NCI-H2081 (cell line): ENCODE measurements at places on chromosomes 3 and 15.

GRCh38 chr3:16797831-16798230 is 86.9 kb upstream of the PLCL2 start:
- DNase-seq, result no peak

DNA sequence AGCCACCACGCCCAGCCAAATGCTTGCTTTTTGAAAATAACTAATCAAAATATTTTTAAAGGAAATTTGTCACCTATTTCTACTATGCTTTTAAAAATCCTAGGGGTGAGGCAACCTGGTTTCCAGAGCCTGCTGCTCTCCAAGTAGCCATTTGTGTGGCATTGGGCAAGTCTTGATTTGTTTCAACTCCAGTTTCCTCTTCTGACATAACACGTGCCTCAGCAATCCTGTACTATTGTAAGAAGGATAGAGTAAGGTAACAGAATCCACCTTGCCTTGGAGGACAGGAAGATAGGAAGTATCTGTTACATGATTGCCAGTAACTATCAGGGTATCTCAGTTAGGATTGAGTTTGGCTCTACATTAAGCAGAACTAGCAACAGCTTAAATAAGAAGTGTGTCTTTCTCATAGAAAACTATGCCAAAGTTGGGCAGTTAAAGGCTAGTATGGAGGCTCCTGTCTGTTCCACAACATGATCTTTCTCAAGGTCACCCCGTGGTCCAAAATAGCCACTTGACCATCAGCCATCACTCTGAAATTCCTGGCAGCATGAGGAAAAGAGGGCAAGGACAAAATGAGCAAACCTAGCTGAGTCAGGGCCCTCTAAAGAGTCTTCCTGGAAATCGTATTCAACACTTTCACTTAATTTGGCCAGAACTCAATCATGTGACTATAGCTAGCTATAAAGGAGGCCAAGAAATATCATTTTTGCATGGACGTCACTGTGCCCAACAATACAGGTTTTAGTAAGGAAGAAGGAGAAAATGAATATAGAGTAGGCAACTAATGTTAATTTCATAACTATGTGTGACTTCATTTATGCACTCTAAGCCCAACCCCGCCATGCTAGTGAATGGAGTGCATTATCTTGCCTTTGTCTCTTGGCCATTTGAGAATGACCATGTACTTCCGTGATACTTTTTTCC is 66.1 kb downstream of the HMG20A start:
- DNase-seq, result no peak

- DNase-seq, result no peak
Measured at GRCh38 chr3:16507578-16508242, 5.8 kb downstream of the RFTN1 start.

DNA sequence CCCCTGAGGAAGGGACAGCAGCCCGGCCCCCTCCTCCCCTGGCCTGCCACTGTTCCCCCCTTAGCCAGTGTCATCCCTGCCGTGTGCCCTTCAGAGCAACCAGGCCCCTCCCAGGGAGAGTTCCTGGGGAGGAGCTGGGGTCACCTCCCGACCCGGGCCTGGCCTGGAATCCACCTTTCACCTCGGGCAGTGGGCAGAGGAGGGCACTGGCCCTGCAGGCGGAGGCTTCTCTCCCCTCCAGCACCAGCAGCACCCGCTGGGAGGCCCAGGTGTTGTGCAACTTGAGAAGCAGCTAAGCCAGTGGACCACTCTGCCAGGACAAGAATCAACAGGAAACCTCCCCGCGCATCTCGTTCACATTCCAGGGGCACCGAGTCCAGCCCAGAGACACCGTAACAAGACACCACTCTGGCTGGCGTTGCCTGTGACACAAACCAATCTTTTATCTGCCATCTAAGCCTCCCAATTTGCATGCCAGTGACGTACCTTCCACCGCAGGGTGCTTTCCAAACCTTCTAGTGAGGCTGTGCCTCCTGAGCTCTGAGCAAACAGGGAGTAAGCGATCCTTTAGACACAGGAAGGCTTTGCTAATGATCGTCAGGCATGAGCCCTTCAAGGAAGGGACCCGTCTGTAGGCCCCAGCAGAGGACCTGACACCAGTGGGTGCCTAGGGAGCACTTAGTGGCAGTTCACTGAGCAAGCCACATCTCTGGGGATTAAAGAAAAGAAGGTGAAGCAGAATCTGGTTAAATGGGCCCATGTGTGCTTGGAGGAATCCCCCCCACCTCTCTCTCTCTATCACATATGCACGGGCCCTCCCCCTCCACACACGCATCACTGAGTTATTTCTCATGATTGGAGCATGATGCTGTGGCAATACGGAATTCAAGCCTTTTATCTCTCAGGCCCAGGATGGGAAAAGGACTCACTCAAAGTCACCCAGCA is 98.9 kb upstream of the TLE3 start:
- peak; percentile 18 for DNase-seq

GRCh38 chr3:171186383-171186782 is 159.9 kb upstream of the SLC2A2 start:
- DNase-seq, result no peak

- no peak for DNase-seq
Measured at GRCh38 chr3:55061720-55062034, 133.8 kb upstream of the LRTM1 start.

GRCh38 chr15:27201425-27201824 is 230.4 kb downstream of the GABRG3 start:
- DNase-seq, result no peak

- DNase-seq, result no peak
Measured at GRCh38 chr3:65142456-65142855, 454.7 kb upstream of the ADAMTS9 start.

- DNase-seq, result no peak
Measured at GRCh38 chr3:157064402-157064801, 95.5 kb downstream of the CCNL1 start.

GRCh38 chr15:70140543-70141375 is 43.0 kb upstream of the TLE3 start:
- DNase-seq, result no peak

DNA sequence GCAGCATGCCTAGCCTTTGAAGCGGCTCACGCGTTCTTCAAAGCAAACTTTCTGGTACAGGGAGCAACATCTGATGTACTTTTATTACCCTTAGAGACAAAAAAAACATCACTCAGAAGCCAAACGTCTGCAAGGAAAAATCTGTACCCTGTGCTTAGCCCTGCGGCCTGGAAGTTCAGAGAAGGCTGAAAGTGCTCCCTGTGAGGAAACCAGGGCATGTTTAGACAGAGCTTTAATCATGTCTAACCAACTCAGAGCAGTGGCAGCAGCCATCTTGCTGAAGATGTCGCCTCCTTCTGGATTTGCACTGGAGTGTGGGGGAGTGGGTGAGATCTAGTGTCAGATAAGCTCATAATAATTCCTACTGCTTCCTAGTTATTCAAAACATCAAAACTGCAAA is 170.4 kb downstream of the P3H2 start:
- DNase-seq, result no peak

DNA sequence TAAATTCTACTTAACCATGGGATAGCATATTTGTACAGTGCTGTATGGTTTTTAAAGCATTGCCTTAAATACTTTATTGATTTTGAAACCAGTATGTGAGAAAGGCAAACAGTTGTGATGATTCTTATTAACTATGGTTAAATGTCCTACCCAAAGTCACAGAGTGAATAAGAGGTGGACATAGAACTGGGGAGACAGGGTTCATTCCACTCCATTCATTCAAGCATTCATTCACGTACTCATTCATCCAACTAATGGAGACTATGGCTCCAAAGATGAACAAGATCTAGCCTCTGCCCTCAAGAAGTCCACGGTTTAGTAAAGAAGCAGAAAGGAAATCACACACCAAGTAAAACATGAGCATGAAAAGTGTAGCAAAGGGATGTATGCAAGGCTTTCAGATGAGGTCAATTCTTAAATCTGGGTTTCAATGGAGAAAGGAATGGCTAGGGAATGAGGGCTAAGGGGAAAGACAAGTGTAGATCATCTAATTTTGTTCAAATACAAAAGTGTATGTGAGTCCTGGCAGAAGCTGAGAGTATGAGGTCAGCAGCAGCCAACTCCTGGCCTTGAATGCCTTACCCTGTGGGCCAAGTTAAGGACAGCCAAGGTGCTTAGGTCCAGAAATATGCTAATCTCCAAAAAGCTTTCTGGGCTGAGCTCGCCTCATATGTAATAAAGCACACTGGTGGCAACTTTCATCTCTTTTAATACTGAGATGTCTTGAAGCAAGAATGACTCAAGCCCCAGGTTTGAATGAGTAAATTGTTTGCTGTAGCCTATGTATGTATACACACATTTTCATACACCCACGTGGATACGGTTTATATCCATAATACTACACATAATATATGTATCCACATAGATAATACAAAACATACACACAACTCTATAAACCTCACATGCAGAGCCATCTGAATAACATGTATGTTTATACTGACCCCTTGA is 4.3 kb downstream of the TNIK start:
- no peak for DNase-seq

DNA sequence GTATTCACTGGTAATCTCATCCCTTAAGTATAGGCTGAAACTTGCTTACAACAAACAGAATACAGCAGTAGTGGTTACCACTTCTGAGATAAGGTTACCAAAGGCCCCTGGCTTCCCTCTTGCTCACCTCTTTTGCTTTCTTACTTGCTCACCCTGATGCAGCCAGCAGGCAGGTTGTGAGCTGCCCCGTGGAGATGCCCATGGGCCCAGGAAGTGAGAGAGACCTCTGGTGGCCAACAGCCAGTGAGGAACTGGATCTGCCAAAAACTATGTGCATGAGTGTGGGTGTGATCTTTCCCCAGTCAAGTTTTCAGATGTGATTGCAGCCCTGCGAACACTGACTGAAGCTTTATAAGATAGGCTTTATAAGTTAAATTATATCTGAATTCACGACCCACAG is 48.7 kb downstream of the NMNAT3 start:
- DNase-seq, result no peak

DNA sequence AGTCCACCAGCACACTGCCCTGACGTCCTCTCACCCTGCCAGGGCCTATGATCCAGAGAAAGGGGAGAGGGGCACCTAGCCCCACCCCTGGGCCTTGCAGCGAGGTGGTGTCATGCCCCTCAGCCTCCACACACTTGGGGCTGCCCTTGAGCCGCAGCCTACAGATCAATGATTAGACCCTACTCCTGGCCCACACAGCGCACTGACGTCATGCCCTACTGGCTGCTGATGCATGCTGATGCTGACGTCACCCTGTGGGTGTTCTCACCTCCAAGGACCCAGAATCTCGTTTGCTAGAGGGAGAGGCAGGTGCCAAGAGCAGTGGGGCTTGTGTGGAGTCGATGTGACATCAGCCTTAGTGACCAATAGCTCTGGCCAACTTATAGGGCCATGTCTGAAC is 18.0 kb downstream of the ARL14 start:
- DNase-seq, result no peak

GRCh38 chr3:126936853-126937425 is 46.0 kb upstream of the PLXNA1 start:
- DNase-seq, result peak; percentile 31

DNA sequence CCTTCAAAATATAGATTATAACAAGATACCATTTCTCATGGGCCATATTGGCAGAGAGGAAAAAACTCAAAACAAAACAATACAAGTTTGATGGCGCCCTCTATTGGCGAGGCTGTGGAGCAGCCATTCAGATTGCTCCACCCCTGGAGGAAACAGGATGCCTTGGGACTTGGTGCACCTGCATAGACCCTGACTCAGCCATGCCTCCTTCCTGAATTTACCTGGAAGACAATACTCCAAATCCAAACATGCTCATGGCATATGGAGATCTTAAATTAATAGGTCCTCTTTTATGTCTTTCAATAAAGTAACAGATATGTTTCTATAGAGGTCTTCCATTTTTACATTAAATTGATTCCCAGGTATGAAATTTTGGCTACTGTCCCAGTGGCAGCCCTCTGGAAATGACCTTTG is 90.0 kb downstream of the APBA2 start:
- peak; percentile 55 for DNase-seq

DNA sequence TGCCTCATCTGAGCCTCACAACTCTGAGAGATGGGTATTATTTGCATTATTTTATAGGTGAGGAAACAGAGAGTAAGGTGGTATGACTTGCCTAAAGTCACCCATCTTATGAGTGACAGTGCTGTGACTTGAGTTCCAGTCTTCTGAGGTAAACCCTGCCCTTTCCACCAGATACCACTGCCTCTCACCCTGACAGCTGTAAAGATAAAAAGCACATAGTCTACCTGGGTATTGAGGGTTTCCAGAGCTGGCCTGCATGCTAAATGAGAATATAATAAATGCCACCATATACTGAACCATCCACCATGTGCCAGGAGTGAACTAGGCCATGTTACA is 25.6 kb downstream of the RASGRP1 start:
- no peak for DNase-seq

DNA sequence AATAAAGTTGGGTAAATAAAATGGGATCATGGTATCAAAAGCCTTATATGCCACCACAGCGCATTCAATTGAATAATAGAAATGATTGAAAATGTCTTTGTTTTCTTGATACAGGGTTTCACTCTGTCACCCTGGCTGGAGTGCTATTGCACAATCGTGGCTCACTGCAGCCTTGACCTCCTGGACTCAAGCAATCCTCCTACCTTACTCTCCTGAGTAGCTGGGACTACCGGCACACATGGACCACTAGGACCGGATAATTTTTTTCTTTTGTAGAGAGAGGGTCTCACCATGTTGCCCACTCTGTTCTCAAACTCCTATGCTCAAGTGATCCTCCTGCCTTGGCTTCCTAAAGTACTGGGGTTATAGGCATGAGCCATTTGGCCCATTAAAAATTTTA is 33.8 kb upstream of the BBX start:
- DNase-seq, result no peak
